ENCODE measurements at places on chromosomes 7 and 10.
A peak's percentile ranks its signal among the peaks of the same experiment; 100 is the strongest.

GRCh38 chr7:79452032-79452494 lies 1.4 kb downstream of the MAGI2 start:
- DNase-seq = peak; percentile 25

DNA sequence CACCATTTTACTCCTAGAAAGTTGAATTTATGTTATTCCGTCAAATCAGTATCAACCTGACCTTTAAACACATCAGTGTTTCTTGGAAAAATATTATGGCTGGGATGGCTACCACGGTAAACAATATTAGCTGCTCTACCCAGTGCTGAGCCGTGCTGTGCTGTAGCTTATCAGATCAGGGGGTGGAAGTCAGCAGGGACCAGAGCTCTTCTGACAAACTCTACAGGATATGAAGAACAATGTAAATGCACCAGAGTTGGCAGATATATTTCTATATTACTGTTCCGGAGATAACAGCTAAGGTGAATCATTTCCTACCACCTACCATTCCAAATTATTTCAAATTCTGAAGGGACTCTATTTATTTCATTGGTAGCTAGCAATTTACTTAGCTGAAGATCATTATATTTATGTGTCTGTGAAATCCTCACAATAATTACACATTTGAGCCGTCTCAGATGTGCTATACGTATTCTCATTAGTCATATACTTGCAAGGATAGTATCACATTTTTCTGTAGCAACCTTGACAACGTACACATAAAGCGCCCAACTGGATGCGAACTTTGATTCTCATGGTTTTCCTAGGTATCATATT lies 76.5 kb downstream of the TEX36 start:
- DNase-seq = no peak

DNA sequence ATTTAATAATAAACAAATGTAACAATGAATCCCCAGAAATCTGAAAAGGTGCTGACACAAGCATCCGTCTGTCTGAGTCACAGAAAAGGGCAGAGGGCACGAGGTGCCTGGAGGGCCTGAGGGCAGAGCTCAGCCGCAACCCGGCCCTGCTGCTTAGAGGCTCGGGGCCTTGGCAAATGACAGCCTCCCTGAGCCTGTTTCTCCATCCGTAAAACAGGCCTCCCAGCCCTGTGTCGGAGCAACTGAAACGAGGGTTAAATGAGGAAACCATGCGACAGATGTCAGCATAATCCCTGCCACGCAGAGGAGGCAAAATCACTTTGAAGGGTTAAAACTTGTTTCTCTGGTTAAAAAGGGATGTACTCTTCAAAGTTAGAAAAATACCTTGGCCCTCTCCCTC lies 24.9 kb downstream of the NUDT1 start:
- DNase-seq = no peak

DNA sequence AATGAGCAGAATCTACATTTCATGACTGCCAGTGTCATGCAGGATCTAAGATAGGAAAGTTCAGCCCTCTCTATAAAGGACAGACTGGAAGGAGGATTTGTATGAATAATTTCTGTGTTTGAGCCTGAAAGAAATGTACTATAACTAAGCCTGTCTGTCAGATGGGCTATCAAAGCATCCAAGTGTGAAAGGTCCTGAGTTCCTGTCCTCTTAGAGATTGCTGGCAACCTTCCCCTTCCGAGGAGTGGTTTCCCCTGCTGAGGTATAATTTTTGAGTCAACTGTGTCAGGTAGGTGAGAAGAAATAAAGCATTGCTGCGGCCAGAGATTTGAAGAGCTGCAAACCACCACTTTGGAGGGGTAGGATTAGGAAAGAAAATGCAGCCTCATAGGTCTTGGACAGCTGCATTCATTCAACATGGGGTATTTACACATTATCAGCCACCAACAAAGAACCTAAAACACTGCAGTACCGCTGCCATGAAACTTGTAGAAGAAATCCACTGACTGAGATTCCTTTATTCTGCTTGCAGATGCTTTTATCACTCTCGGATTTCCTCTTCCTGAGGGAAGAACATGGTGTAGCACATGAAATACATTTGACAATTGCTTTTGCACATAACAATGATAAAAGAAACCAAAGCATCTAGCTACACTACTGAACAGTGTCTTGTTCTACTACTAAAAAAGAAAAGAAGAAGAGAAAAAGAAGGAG lies 189.1 kb downstream of the DGKI start:
- DNase-seq = no peak

- DNase-seq = no peak
Measured at GRCh38 chr7:135291809-135292253, 58.2 kb downstream of the STRA8 start.

DNA sequence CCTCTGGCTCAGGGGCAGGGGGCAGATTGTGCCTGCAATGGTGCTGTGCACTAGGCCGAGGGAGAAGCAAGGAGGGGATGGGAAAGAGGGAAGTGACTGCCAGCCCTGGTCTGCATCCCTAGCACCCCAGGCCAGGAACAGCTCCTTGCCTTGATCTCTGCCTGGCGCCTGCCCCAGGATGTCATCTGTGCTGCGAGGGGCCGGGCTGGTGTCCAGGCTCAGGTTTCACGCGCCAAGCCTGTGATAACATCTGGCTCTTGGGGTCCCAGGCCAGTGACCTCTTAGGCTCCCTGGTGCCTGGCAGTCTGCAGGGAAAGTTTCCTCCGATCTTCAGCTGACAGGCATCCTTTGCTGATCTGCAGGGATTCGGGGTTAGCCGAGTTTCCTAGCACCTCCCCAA lies 193.5 kb upstream of the GPR26 start:
- DNase-seq = no peak

DNA sequence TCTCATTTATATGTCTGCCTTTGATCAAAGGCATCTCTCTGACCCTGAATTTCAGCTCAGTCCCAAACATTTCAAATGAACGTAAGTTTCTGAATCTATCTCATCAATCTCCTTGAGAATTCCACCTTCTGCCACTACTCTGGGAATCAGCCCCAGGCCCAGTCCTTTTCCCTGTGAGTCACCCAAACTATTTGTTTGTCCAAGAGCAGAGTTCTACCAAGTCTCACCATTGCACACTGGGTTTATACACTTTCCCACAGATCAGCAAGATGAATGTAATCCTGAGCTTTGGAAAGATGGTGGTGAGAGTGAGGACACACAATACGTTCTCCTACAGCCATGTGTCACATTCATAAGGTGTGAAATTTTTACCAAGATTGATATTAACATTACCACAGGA lies 251.3 kb upstream of the VWC2 start:
- DNase-seq = no peak

DNA sequence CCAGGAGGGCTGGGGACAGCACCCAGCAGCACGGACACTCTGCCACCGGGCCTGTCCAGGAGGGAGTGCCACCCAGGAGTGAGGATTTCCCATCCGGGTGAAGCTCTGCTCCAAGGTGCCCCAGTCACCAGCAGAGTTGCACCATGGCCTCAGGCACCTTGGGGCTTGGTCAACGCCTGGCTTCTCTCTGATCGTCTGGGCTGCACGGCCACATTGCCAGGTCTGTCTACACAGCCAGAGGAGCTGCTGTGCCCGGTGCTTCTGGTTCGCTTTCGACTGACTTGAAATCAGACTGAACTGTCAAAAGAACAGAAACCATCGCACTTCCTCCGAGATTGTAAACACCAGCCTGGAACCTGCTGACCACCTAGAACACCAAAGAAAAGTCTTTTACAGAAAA lies 12.0 kb downstream of the SHH start:
- no peak for DNase-seq

- DNase-seq = no peak
Measured at GRCh38 chr10:44971434-44971833, 7.2 kb downstream of the DEPP1 start.

DNA sequence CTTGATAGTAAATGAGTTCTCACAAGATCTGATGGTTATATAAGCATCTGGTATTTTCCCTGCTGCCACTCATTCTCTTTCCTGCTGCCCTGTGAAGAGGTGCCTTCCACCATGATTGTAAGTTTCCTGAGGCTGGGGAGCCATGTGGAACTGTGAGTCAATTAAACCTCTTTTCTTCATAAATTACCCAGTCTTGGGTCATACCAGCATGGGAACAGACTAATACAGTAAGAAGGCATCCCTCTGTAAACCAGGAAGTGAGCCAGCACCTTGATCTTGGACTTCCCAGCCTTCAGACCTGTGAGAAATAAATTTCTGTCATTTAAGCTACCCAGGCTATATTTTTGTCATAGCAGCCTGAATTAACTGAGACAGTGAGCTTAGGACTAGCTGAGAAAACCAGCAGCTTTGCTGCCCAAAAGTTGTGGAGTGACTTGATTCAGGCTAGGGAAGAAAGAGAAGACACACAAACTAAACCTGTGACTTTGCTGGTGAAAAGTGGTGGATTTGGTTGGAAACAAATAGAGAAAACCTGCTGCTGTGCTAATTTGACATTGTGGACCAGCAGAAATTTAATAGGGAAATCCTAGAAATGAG lies 29.7 kb downstream of the PALS2 start:
- DNase-seq = no peak

- no peak for DNase-seq
Measured at GRCh38 chr7:30027740-30028215, 434 bp upstream of the PLEKHA8 start.

- DNase-seq = no peak
Measured at GRCh38 chr7:68423356-68423755, 1174.9 kb upstream of the AUTS2 start.

GRCh38 chr10:33150889-33151288 lies 183.6 kb downstream of the NRP1 start:
- DNase-seq = no peak

GRCh38 chr7:103915680-103916357 lies 73.6 kb downstream of the RELN start:
- DNase-seq = no peak

DNA sequence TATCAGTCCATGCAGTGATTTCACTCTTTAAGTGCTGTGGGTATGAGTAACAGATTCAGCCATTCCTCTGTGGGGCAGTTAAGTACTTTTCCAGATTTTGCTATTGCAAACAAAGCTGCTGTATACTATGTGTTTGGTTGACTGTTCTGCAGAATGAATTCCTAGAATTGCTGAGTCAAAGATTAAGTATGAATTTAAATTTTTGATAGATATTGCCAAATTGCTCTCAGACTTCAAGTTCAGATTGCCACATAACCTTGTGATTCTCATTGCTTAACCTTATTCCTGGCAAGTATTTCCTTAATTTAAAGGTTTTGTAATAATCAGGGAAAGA lies 21.6 kb upstream of the SAR1A start:
- DNase-seq = no peak

- no peak for DNase-seq
Measured at GRCh38 chr7:50497068-50497642, 47.0 kb upstream of the FIGNL1 start.

DNA sequence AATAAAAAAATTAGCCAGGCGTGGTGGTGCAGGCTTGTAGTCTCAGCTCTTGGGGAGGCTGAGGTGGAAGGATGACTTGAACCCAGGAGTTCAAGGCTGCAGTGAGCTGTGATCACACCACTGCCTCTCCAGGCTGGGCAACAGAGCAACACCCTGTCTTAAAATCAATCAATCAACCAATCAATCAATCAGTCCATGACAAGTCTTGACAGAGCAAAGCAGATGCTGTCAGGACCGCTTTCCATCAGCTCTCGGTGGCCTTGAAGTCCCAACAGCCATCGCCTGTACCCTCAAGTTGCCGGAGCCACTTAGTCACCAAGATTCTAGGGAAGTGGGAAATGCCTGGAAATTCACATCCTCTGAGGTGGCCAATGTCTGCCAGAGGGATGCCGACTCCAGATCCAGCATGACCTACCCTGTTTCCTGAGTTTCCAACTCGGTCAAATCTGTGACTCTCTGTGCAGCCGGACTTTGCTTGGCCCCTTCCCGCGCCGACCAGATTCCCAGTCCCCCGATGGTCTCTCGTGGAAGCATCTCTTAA lies 871 bp upstream of the CCL24 start:
- DNase-seq = no peak

GRCh38 chr7:137755846-137756651 lies 90.7 kb downstream of the DGKI start:
- no peak for DNase-seq

GRCh38 chr10:124465777-124466488 lies 4.3 kb downstream of the LHPP start:
- no peak for DNase-seq

All from stimulated activated CD4-positive, alpha-beta T cell treated with anti-CD3 and anti-CD28 coated beads, Interleukin-15, amount 100 ng/mL, for 24 hours (primary cell).